Pericardium fibroblast (primary cell): ENCODE measurements at places on chromosomes 6 and 20. TPM values are rescaled to one million over a fixed set of nuclear protein-coding genes. Genes with fewer than 3 reads are reported as not detected.

RIPPLY2 gene
- not detected in 2 replicates for total RNA-seq

SPATA2 gene
- total RNA-seq = 1.5 and 3.0 TPM in 2 replicates

PRSS16 gene
- not detected in 2 replicates for total RNA-seq

LRRC73 gene
- 0.35 and 1.5 TPM in 2 replicates for total RNA-seq

RAB32 gene
- 95.8 and 133 TPM in 2 replicates for total RNA-seq

GZF1 gene
- total RNA-seq = 11.0 and 24.7 TPM in 2 replicates

SLC17A1 gene
- total RNA-seq = not detected in 2 replicates

AKAP12 gene
- total RNA-seq = 40.8 and 103 TPM in 2 replicates

TBXT gene
- total RNA-seq = not detected in 2 replicates

MAN1A1 gene
- total RNA-seq = 59.3 and 65.5 TPM in 2 replicates

ARMH2 gene
- total RNA-seq = not detected in 2 replicates
